ENCODE measurements at places on chromosomes 16 and 17.

DNA sequence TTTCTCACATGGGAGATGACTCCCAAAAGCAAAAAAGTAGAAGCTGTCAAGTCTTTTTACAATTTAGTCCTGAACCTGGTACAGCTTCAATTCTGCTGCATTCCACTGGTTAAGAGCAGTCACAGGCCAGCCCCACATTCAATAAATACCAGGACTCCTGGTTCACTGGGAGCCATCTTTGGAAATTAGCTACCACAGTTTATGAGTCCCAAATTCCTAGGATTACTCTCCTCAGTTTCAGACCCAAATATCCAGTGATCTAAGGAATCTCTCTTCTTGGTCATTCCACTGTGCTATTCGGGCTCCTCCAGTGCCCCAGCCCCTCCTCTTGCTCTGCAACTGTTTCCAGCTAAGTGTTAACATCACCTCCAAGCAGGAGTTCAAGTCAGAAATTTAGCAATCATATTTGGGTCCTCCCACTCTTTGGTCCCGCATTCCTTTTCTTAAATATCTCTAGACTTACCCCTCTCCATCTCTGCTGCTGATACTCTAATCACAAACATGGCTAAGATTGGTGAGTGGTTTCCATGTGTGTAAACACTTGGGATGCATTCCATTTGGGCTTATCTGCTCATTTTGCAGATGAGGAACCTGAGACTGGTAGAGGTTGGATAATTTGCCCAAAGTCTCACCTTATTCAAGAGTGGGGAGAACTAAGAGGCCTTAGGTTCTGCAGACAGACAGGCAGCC lies 9.6 kb upstream of the WIPF2 start:
- no peak for DNase-seq

- DNase-seq, result no peak
These were observed 139.5 kb downstream of the MSI2 start for GRCh38 chr17:57395721-57396321.

DNA sequence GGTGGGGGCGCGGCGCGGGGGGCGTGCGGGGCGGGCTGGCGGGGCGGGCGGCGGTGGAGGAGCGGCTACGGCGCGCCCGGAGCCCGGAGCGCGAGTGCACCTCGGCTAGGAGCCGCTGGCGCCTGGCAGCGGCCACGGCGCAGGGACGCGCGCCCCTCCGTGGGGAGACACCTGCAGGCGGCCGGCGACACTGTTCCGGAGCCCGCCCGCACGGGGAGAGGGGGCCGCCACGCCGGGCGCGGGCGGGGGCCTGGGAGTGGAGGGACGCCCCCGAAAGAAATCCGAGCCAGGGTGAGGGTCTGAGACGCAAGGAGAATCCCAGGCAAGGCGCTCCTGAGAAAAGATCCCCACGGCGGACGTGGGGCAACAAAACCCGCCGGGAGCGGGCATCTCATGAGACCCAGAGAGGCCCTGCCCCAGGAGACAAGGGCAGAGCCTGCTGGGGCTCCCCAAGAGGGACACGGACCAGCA lies at the start of gene GSG1L:
Gene GSG1L, minus strand, starts transcription at position 124 of the 471 bp plus-strand sequence. CDS start 290 bp downstream, outside the sequence.
- no peak for DNase-seq

DNA sequence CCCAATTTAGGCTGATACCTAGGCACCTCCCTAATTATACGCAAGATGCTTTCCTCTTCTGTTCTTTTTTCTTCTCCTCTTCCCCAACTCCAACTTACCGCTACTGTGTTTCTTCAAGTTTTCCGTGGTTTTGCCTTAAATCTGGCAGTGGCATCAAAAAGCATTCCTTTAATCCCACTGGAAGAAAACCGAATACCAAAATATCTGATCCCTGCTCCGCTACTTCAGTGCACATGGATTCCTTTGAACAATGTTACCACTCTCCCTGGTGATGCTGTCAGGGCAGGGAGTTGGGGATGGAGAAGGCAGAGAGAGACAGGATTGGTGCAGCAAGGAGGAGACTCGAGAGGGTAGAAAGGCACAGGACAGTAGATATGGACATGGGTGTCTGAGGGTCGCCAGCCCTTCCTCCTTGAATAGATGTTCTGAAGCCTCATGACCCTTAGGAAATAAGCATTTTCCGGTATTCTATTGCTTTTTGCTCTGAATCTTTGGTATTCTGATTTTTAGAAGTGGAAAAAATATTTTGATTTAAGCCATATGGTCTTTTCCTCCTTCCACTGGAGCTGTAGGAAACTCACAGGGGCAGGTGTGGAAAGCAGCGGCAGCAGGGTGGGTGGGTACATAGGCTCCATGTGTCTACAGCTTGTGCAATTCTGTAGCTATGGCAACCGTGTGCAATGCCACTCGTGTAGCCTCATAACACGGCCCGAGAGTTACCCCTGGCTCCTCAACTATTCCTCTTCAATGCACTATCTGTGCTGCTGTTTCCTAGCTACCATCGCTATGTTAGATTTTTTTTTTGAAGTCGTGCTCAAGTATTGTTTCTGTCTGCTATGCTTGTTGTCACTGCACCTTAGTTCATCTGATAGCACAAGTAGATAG lies 32.3 kb upstream of the TANC2 start:
- DNase-seq, result no peak

GRCh38 chr17:1374431-1375177 lies 25.4 kb downstream of the YWHAE start:
- peak; percentile 7 for DNase-seq
